Caco-2 (cell line): ENCODE measurements at places on chromosomes 3 and 15.

DNA sequence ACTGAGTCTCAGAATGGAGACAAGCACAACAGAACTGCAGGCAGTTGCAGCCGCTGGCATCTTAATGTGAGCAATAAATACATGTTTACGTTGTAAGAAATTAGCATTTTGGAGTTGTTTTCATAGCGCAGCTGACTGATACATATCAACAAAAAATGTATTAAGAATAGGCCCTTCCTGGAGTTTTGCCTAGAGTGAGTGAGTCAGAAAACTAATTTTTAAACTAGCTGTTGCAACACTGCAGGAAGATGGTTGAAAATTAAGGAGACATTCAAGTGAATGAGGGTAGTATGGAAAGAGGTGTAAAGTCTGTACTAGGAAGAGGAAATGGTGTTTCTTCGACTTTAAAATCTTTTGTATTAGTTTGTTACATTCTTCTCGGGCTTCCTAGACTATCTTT is 39.6 kb upstream of the TIMP4 start:
- no peak for DNase-seq

DNA sequence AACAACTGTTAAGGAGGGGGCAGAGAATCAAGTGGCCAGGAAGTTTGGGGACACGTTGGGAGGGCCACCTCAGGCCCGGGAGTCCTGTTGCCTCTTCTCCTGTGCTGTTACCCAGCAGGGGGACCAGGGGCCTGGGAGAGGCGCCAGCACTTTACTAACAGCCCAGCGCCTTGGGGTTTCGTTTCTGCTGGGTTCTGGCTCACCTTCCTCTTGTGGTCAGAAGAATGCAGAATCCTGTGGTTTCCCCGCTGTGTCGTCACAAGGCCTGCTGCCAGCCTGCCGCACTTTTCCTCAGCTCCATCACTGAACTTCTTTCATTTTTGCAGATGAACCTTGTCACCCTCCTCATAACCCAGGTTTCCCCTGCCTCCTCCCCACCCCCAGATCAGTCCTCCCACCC is 67.7 kb downstream of the SLC30A4 start:
- DNase-seq = no peak

GRCh38 chr3:107236655-107237337 is 140.4 kb upstream of the CCDC54 start:
- DNase-seq = no peak

GRCh38 chr15:84685304-84685703 is 27.3 kb upstream of the NMB start:
- DNase-seq = no peak

GRCh38 chr3:121758727-121759450 is 9.3 kb upstream of the GOLGB1 start:
- no peak for DNase-seq

DNA sequence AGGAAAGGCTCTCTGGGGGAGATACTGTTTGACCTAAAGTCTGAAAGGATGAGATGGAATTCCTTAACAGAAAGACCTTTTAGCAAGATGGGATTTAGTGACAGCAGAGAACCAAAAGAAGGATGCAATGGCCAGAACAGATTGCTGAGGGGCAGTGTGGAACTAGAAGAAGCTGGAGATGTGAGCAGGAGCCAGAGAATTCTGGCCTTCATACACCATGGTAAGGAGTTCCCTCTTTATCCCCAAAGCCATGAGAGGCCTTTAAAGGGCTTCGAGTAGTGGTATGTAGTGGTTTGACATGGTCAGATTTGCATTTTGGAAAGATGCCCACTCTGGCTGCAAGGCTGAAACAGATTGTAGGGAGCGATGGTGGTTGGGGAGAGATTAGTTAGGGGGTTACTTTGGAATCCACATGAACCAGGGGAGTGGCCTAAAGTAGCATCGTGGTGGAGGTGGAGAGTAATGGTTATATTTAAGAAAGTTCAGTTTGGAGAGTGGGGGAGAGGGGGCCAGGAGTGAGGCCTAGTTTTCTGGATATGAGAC is 34.0 kb upstream of the NPHP3 start:
- DNase-seq = no peak

- DNase-seq = no peak
Observed at GRCh38 chr3:129440618-129441190, 680 bp downstream of the IFT122 start.

DNA sequence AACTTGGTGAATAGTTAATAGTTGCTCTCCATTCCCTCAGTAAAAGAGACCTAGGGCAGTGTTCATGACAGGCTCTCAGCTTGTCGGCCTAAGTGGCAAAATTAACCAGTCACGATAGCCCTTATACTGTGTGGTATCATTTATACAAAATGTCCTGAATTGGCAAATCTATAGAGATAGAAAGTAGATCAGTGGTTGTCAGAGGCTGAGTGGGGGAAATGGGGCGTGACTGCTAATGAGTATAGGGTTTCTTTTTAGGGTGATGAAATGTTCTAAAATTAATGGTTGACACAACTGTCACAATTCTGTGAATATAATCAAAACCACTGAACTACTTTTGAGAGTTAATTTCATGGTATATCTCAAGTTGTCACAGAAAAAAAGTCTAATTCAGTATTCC is 20.9 kb downstream of the ARIH1 start:
- no peak for DNase-seq

- DNase-seq = no peak
Observed at GRCh38 chr3:146519810-146520209, 24.6 kb downstream of the PLSCR1 start.

DNA sequence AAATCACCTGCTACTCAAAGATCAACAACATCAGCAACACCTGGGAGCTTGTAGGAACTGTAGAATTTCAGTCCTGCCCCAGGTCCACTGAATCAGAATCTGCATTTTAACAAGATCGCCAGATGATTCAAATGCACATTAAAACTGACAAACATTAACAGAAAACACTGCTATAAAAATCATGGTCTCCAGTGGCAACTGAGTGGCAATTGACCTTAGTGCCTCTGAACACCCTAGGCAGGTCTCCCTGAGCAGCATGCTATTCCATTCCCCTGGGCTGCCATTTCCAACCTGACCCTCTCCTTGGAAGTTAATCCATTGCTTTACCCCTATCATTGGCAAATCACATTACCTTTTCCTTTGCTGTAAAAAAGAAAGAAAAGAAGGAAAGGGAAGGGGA is 23.0 kb upstream of the TOP2B start:
- DNase-seq = no peak

GRCh38 chr15:72306211-72306785 is 13.7 kb downstream of the CELF6 start:
- no peak for DNase-seq

- no peak for DNase-seq
Observed at GRCh38 chr3:61092870-61093269, 158.4 kb downstream of the FHIT start.

- no peak for DNase-seq
Observed at GRCh38 chr15:82647835-82648256, 683 bp upstream of the CPEB1 start.
